Activated T-helper 2 cell treated with anti-CD3 and anti-CD28 coated beads, Interferon-gamma antibody, Interleukin-2, Interleukin-4, amounts not matched to agents 10 μg/mL and 5 μg/mL and 100 μg/mL, durations not matched to agents 14 hours and 24 hours and 36 hours (primary cell): ENCODE measurements at places on chromosomes 5 and 9. TPM values are rescaled to one million over a fixed set of nuclear protein-coding genes. Genes with fewer than 3 reads are reported as not detected.

DNA sequence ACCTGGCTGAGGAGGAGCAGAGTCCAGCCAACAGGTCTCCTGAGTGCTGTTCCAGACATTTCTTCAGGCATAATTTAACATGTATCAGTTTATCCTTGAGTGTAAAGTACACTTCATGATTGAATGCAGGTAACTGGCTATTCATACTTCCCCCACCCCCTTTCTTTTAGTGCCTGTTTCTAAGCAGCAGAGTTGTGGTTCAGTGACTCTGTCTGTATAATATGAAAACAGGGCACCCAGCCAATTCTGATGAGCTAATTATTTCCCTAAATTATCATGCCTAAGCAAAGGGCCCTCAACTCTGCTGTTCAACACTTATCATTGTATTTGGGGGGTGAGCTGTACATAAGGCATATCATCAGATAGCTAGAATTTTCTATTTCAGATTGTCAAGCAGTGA, 51.9 kb upstream of the ZSWIM6 start:
- no peak overlapping the region for H3K4me3 ChIP-seq
- H3K4me1 ChIP-seq, result peaks cover 30% of the 10 kb centered on the region

DNA sequence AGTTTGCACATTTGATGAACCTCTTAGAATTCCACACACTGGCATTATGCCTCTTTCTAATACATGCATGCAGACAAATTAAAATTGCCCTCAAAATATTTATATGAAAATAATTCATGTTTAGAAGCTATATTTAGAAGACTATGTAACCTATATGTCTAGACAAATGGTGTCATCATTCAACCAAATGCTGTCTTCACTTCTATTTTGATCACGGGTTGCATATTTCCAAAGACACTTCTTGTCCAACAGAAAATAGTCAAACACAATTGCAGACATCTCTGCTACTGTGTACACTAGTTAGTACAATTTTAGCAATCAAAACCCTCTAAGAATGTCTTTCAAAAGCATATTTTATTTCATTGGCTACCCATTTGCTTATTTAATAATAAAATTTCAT, 114.0 kb downstream of the FBXO38 start:
- H3K4me1 ChIP-seq, result no peaks in the 10 kb centered on the region
- H3K36me3 ChIP-seq, result no peaks in the 10 kb centered on the region
- DNase-seq, result no peak
- H3K27ac ChIP-seq, result no peak overlapping the region

DNA sequence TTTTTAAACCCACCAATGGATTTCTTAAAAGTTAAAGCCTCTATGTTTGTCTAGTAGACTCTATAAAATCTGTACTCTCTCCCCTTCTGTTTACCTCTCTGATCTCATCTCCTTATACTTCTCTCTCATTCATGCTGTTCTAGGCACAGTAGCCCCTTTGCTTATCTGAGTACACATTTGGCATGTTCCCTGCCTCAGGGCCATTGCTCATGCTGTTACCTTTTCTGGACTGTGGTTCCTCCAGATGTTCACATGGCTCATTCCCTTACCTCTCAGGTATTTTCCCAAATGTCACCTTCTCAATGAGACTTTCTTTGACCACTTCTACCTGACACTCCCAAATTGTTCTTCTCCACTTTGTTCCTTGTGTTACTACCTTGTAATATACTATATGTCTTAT, 176.1 kb downstream of the CWC27 start:
- H3K27me3 ChIP-seq, result no peaks in the 10 kb centered on the region
- H3K4me1 ChIP-seq, result no peaks in the 10 kb centered on the region
- no peaks in the 10 kb centered on the region for H3K36me3 ChIP-seq
- no peak overlapping the region for H3K27ac ChIP-seq
- no peak for DNase-seq
- no peak overlapping the region for H3K4me3 ChIP-seq

Gene GLT6D1
- total RNA-seq, result not detected in 2 replicates

Gene ZCCHC7
- total RNA-seq, result 22.1 and 26.1 TPM in 2 replicates
